Stomach (tissue), 19 donors: ENCODE measurements at places on chromosomes 12 and 14. TPM values are rescaled to one million over a fixed set of nuclear protein-coding genes. Genes with fewer than 3 reads are reported as not detected.
A peak's percentile ranks its signal among the peaks of the same experiment; 100 is the strongest.

- no peak for DNase-seq
These were observed 25.0 kb upstream of the APPL2 start for GRCh38 chr12:105261010-105261409.

- DNase-seq, result peak; percentile 47
These were observed 624.4 kb downstream of the KCNH5 start for GRCh38 chr14:62420847-62421246.

The OTOGL gene
- total RNA-seq, result not detected

DNA sequence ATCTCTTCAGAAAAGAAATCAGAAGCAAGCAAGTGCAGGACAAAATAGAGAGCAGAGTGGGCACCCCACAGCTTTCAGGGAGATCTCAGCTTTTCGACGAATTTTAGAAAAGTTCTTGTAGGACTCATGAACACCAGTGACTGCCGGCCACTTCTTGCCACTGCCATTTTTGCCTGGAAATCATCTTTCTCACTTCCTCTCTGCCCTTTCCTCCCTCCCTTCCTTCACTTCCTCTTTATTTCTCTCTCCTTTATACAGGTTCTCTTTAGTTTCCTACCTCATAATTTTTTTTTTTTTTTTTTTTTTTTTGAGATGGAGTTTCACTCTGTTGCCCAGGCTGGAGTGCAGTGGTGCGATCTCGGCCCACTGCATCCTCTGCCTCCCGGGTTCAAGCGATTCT, 185.6 kb downstream of the APAF1 start:
- DNase-seq, result no peak

The LRFN5 gene
- total RNA-seq, result 0.58 TPM

DNA sequence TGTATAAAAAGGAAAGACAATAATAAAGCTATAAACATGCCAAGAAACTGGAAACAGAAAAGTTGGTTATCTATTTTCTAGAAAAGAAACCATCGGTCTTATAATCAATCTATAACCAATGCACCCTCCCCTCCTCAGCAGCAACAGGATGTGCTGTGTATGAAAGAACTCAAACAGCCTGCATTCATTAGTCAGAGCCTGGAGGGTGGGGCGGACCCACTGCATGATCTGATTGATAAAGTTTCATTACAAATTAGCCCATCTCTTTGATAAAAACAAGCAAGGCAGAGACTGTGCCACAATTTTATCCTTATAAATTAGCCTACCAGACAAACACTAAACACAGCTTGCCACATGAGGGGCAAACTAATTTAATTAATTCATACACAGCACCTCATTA, 448.1 kb downstream of the BCAT1 start:
- DNase-seq, result no peak

GRCh38 chr12:41205070-41205709, 17.1 kb downstream of the PDZRN4 start:
- DNase-seq, result peak; percentile 69

The HIF1A gene
- total RNA-seq, result 125 TPM

- DNase-seq, result peak; percentile 60
These were observed 36.6 kb upstream of the PIK3C2G start for GRCh38 chr12:18224745-18225144.

DNA sequence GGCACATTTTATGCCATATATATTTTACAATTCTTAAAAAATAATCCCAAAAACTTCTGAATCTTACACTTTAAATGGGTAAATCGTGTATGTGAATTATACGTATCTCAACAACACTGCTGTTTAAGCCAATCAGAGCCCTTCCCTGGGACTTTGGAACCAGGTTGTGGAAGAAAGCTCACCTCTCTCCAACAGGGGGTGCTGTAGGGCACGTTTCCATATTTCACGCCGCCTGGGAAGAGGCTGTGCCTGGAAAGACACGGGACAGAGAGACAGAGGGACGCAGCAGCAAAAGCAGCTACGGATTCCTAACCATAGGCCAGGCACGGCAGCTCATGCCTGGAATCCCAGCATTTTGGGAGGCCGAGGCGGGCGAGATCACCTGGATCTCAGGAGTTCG, 29.4 kb upstream of the FBRSL1 start:
- no peak for DNase-seq

DNA sequence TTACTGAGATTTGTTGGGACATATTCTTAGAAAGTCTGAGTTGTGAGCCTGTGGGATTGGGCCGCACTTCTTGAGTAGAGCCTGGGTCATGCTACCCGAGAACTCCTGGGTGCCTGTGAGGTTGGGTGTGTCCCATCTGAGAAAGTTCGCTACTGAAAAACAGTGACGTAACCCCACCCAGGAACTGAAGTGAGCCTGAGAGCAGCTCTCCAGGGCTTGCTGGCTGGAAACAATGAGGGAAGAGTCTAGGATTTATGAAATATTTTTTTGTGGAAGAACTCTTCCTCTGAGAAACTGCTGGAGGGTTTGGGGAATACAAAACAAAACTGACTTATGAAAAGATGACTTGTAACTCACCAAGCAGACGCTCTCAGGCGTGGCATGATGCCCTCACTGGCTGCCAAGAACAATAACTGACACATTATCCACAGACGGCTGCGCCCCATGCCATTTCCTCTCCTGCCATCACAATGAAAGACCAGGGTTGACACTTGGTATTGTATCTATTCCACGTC, 69.2 kb downstream of the RASSF3 start:
- peak; percentile 71 for DNase-seq

GRCh38 chr12:80551897-80552296, 107.9 kb downstream of the PTPRQ start:
- DNase-seq, result no peak

- no peak for DNase-seq
These were observed 241.4 kb downstream of the ETNK1 start for GRCh38 chr12:22866406-22866805.
